ENCODE measurements at places on chromosomes 1 and 21. TPM values are rescaled to one million over a fixed set of nuclear protein-coding genes. Genes with fewer than 3 reads are reported as not detected.

DNA sequence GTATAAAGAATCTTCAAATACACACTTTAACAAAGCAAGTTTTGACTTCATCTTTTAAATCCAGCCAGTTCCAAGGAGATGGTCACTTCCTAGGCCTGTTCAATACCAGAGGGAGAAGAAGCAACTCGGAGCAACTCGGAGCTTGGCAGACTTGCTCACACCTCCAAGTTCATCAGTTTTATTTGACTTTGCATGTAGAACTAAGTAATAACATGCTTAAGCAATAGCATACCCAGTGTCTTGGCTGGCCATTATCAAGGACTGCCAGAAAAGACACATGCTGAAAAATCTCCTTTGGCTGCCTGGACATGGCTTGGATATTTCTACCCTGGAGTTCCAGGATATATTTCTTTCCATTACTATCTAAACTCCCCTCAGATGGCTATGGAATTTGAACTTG is 52.6 kb downstream of the GNG12 start:
- no peaks in the 10 kb centered on the region for H3K27me3 ChIP-seq
- no peak overlapping the region for H3K27ac ChIP-seq
- no peak overlapping the region for H3K4me3 ChIP-seq
- peaks cover 38% of the 10 kb centered on the region for H3K4me1 ChIP-seq

DNA sequence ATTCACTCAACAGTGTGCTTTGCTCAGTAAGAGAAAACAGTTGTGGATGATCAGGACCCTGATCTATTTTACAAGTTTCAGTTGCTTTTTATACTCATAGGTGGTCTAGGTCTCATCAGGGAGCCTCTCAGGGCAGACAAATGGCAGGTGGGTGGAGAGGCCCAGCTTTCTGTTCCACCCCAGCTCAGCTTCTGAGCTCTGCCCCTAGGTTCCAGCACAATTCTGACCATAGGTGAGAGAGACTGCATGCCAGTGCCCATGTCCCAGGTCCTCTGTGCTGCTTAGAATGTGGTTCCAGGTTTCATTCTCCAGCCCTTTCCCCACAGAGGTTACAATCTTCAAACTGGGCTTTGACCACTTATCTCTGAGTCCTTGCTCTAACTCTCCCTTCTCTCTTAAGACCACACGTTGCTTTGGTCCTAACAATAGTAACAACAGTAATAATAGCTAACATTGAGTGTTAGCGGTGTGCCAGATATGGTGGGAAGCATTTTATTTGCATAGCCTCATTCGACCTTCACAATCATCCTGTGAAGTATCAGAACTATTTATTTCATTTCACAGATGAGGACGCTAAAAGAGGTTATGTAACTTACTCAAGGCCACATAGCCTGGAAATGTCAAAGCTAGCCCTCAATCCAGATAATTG is 19.6 kb upstream of the DUSP10 start:
- H3K4me1 ChIP-seq = no peaks in the 10 kb centered on the region
- H3K4me3 ChIP-seq = no peak overlapping the region
- H3K27ac ChIP-seq = no peak overlapping the region
- no peaks in the 10 kb centered on the region for H3K36me3 ChIP-seq
- DNase-seq = no peak

- H3K4me3 ChIP-seq = no peak overlapping the region
- H3K27ac ChIP-seq = no peak overlapping the region
- no peaks in the 10 kb centered on the region for H3K27me3 ChIP-seq
- no peaks in the 10 kb centered on the region for H3K36me3 ChIP-seq
These were observed 169.9 kb downstream of the KCNT2 start for GRCh38 chr1:196438329-196438728.

Gene TSSK3
- 1.4 TPM for total RNA-seq

Gene KRTAP20-2
- total RNA-seq = not detected

All from tibial nerve (tissue), 4 donors.